Naive thymus-derived CD4-positive, alpha-beta T cell (primary cell): ENCODE measurements at places on chromosomes 4 and X. TPM values are rescaled to one million over a fixed set of nuclear protein-coding genes. Genes with fewer than 3 reads are reported as not detected.

GRCh38 chr4:112206431-112206830, 25.2 kb upstream of the AP1AR start:
- H3K27me3 ChIP-seq = no peaks in the 10 kb centered on the region
- no peak overlapping the region for H3K27ac ChIP-seq
- H3K4me1 ChIP-seq = no peaks in the 10 kb centered on the region
- H3K4me3 ChIP-seq = no peak overlapping the region
- H3K36me3 ChIP-seq = no peaks in the 10 kb centered on the region

GRCh38 chr4:140686796-140687195, 69.4 kb downstream of the TBC1D9 start:
- no peaks in the 10 kb centered on the region for H3K4me1 ChIP-seq
- H3K36me3 ChIP-seq = no peaks in the 10 kb centered on the region
- H3K4me3 ChIP-seq = no peak overlapping the region
- no peak overlapping the region for H3K27ac ChIP-seq

- no peaks in the 10 kb centered on the region for H3K27me3 ChIP-seq
- H3K36me3 ChIP-seq = no peaks in the 10 kb centered on the region
- H3K4me3 ChIP-seq = no peak overlapping the region
Measured at GRCh38 chr4:42150653-42151567, 1.5 kb downstream of the BEND4 start.

DNA sequence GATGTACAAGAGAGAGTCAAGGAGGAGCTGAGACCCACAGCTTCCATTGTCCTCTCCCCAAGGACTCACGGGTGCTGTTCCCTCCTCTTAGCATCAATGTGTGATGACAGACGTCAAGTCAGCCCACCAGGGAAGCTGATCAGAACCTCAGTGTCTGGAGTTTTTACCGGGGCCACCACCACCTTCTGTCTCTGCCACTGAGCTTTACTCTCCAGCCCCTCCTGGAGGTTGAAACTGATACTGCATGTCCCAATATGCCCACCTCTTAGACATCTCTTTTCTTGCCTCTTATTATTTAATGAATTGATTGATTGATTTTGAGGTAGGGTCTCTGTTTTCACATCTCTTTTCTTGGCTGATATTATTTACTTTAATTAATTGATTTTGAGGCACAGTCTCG, 10.3 kb upstream of the AKAP17A start:
- peak; percentile 51 for DNase-seq
- no peak overlapping the region for H3K27ac ChIP-seq

GRCh38 chr4:69823048-69823447, 36.9 kb downstream of the SULT1E1 start:
- no peak for DNase-seq
- H3K27me3 ChIP-seq = no peaks in the 10 kb centered on the region
- H3K27ac ChIP-seq = no peak overlapping the region
- H3K4me1 ChIP-seq = peaks cover 4% of the 10 kb centered on the region
- H3K36me3 ChIP-seq = no peaks in the 10 kb centered on the region

DNA sequence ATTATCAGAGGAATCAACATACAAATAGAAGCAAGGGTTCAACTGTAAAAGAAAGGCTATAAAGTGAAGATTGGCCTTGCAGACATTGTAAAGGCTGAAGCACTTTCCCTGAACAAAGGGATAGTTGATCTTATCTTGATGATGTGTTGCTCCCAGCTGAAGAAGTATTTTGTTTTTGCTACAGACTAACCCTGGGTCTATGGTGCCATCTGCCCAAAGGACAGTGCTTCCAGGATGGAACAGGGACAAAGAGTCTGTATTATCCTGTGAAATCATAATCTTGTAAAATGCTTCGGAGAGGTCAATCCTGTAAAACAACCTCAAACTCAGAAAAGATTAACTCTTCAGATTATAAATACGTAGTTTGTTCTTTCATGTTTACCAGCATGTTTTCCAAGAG, 251.7 kb upstream of the ANKRD50 start:
- no peak for DNase-seq
- no peak overlapping the region for H3K4me3 ChIP-seq
- no peaks in the 10 kb centered on the region for H3K36me3 ChIP-seq

GRCh38 chrX:17481086-17481485, 106.1 kb downstream of the NHS start:
- no peak overlapping the region for H3K27ac ChIP-seq
- no peak overlapping the region for H3K4me3 ChIP-seq
- H3K36me3 ChIP-seq = no peaks in the 10 kb centered on the region
- H3K4me1 ChIP-seq = no peaks in the 10 kb centered on the region

DNA sequence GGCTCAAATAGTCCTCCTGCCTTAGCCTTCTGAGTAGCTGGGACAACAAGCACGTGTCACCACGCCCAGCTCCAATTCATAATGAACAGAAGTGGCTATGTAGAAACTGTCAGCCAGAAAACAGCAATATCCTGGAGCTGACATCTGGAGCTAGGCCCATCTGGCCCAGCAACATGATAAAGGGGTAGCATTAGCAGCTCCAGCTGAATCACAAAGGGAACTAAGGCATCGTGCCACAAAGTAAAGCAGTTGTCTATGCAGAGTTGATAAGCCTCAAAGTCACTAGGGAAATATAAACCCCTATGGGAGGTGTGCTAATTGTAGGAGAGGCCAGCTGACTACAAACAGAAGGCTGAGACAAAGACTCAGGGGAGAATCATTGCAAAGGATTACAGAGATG, 270.5 kb upstream of the GPC4 start:
- H3K27ac ChIP-seq = no peak overlapping the region
- no peaks in the 10 kb centered on the region for H3K4me1 ChIP-seq
- H3K27me3 ChIP-seq = no peaks in the 10 kb centered on the region
- no peak for DNase-seq
- no peaks in the 10 kb centered on the region for H3K36me3 ChIP-seq

DNA sequence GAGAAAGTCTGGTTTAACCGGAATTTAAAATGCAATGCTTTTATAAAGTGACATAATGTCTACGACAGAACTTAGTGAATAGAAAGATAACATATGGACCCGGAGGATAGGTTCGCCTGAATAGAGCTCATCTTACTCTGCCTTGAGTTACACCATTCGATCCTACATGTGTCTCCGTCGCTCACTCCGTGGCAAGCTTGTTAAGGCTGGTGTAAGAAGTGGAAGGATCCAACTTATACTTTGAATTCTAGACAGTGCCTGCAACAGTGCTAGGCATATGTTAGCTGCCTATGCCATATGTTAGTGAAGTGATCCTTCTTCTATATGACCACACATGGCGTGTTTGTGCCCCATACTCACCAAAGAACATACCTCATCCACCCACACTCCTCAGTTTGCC, 50.9 kb downstream of the SEL1L3 start:
- no peaks in the 10 kb centered on the region for H3K36me3 ChIP-seq
- no peak overlapping the region for H3K27ac ChIP-seq
- DNase-seq = no peak
- no peaks in the 10 kb centered on the region for H3K27me3 ChIP-seq

DNA sequence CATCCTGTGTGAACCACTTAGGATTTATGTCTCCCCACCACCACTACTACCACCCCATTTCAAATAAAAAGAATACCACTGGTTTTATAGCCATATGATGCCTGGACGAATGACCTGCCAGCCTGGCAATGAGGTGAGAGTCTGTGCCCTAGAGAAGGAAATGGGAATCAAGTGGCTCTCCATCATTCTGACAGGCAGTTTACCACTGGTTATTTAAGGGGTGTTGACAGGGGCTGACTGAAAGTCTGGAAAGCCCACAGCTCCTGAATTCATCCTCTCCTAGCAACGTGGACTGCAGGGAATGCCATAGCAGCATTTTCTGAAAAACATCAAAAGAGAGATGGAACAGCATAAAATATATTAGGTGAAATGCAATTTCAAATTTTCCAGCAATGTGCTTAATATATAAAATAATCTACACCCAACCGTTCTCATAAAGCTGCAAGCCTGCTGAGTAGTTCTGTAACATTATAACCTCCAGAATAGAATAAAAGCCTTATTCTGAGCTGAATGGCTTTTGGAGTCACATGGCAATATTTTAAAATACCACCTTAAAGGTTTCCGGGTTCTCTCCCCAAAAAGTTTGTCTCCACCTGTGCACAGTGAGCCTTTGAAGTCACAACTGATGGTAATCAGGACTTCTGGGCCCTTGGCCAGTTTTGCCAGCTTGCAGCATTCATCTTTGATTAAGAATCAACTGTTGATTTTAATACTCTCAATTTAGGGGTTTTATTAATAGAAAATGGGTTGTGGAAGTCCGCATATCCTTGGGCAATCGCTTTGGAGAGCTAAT, 121.5 kb downstream of the DCTD start:
- H3K27ac ChIP-seq = no peak overlapping the region
- no peak overlapping the region for H3K4me3 ChIP-seq
- H3K4me1 ChIP-seq = no peaks in the 10 kb centered on the region
- H3K27me3 ChIP-seq = no peaks in the 10 kb centered on the region

- H3K36me3 ChIP-seq = peaks cover 12% of the 10 kb centered on the region
- peak overlapping the region; percentile 0 for H3K4me3 ChIP-seq
- peaks cover 40% of the 10 kb centered on the region for H3K4me1 ChIP-seq
- peak overlapping the region; percentile 91 for H3K27ac ChIP-seq
- H3K27me3 ChIP-seq = no peaks in the 10 kb centered on the region
Measured at GRCh38 chr4:153472122-153473037, 6.2 kb downstream of the TMEM131L start.

GRCh38 chr4:20044502-20044911, 207.2 kb upstream of the SLIT2 start:
- no peaks in the 10 kb centered on the region for H3K4me1 ChIP-seq
- H3K27me3 ChIP-seq = no peaks in the 10 kb centered on the region
- H3K4me3 ChIP-seq = no peak overlapping the region
- no peaks in the 10 kb centered on the region for H3K36me3 ChIP-seq
- no peak for DNase-seq
- H3K27ac ChIP-seq = no peak overlapping the region

DNA sequence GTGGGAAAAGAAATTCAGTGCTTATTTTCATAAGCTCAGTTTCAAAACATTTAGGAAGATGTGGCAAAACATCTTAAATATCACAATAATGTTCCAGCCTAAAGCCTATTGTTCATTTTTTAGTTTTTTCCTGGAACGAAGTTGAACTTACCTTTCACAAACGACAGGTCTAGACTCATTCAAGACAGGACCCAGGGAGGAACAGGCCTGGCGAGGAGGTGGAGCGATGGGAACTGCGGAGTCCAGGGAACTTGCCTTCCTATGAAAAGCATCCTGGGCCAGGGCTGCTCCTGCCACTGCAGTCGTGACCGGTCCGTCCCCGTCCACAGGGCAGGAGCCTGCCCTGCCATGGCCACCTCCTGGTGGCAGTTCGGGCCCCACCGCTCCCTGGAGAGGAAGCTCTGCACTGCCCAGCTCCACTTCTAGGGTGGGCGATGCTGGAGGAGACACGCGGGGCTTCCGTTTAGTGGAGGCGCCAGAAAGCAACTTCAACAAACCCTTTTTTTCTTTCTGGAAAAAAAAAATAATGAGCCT, 96.7 kb upstream of the CBR4 start:
- DNase-seq = no peak
- no peaks in the 10 kb centered on the region for H3K27me3 ChIP-seq
- no peaks in the 10 kb centered on the region for H3K4me1 ChIP-seq
- no peak overlapping the region for H3K27ac ChIP-seq
- H3K4me3 ChIP-seq = no peak overlapping the region
- no peaks in the 10 kb centered on the region for H3K36me3 ChIP-seq

DNA sequence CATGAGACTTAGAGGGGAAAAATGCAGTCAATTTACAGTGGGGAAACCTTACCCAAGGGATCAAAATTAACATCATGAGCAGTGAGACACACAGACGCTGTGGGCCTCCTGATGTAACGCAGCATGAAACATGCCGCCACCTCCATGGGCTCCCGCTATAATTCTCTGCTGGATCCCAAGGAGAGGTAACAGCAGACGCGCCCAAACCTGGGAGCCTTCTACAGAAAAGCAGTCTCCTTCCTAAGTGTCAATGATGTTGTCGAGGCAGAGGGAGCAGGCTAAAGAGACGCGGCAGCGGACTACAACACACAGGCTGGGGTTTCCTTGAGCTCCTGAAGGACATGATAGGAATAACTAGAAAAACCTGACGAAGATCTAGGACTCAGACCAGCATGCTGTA, 142.3 kb downstream of the AFAP1 start:
- H3K27me3 ChIP-seq = no peaks in the 10 kb centered on the region
- no peak for DNase-seq
- peaks cover 28% of the 10 kb centered on the region for H3K36me3 ChIP-seq
- no peaks in the 10 kb centered on the region for H3K4me1 ChIP-seq
- no peak overlapping the region for H3K27ac ChIP-seq

DNA sequence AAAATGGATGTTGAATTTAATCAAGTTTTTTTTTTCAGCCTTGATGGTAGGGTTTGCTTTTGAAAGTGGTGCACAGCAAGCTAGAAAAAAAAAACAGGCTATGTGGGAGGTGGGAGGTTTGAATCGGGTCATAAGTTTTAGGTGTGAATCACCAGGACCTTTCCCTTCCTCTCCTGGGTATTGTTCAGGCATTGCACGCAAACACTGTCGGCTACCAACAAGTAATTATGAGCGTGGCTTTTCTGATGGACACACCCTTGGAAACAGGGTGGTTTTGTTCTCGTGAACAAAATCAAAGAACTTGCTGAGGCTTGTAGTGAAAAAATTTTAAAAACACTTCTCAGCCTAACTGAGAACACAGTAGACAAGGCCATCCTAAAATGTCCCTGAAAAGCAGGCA, 18.1 kb downstream of the PIR start:
- no peaks in the 10 kb centered on the region for H3K4me1 ChIP-seq
- H3K4me3 ChIP-seq = no peak overlapping the region
- no peaks in the 10 kb centered on the region for H3K27me3 ChIP-seq
- no peak for DNase-seq

GRCh38 chr4:105399532-105400161, 74.2 kb downstream of the PPA2 start:
- H3K27ac ChIP-seq = no peak overlapping the region
- no peak for DNase-seq
- no peak overlapping the region for H3K4me3 ChIP-seq
- H3K4me1 ChIP-seq = no peaks in the 10 kb centered on the region
- H3K36me3 ChIP-seq = peaks cover 12% of the 10 kb centered on the region

GRCh38 chrX:38679695-38680094, 118.4 kb downstream of the TSPAN7 start:
- H3K27ac ChIP-seq = no peak overlapping the region
- no peak for DNase-seq
- no peaks in the 10 kb centered on the region for H3K4me1 ChIP-seq
- no peaks in the 10 kb centered on the region for H3K36me3 ChIP-seq
- H3K4me3 ChIP-seq = no peak overlapping the region
- H3K27me3 ChIP-seq = no peaks in the 10 kb centered on the region

- peak within 1 kb of the TSS; percentile 79 for H3K4me3 ChIP-seq
- H3K36me3 ChIP-seq = no peaks in the 10 kb centered on the region
- peak within 1 kb of the TSS; percentile 69 for H3K27ac ChIP-seq
- H3K4me1 ChIP-seq = peaks cover 8% of the 10 kb centered on the region
- H3K27me3 ChIP-seq = no peaks in the 10 kb centered on the region
Measured at GRCh38 chr4:3292571-3293400, at the start of gene RGS12. Gene RGS12 (plus strand): TSS chr4:3293021. CDS start chr4:3316171, 23,150 bp downstream.

Gene FREM3
- not detected for total RNA-seq

Gene PIN4
- 3.1 TPM for total RNA-seq

Gene MAGEA12
- not detected for total RNA-seq

Gene SFRP2
- total RNA-seq = not detected

Gene EVC2
- total RNA-seq = 0.39 and 0.43 TPM in 2 replicates

Gene CABS1
- total RNA-seq = not detected

Gene CORIN
- not detected for total RNA-seq

Gene SYNPO2
- 0.79 TPM for total RNA-seq

Gene TSPAN7
- not detected in 2 replicates for total RNA-seq

Gene RNF212
- total RNA-seq = 2.2 and 3.1 TPM in 2 replicates

Gene PABPC1L2A
- not detected for total RNA-seq

Gene NMU
- total RNA-seq = not detected

Gene ZMAT1
- 26.6 TPM for total RNA-seq

Gene SPATA4
- total RNA-seq = not detected
